T-helper 2 cell (primary cell): ENCODE measurements at places on chromosomes 11 and 22.

- peak; percentile 75 for DNase-seq
Measured at GRCh38 chr11:14380947-14381561, 22.1 kb upstream of the RRAS2 start.

GRCh38 chr11:131687291-131688047 is 317.1 kb downstream of the NTM start:
- no peak for DNase-seq

DNA sequence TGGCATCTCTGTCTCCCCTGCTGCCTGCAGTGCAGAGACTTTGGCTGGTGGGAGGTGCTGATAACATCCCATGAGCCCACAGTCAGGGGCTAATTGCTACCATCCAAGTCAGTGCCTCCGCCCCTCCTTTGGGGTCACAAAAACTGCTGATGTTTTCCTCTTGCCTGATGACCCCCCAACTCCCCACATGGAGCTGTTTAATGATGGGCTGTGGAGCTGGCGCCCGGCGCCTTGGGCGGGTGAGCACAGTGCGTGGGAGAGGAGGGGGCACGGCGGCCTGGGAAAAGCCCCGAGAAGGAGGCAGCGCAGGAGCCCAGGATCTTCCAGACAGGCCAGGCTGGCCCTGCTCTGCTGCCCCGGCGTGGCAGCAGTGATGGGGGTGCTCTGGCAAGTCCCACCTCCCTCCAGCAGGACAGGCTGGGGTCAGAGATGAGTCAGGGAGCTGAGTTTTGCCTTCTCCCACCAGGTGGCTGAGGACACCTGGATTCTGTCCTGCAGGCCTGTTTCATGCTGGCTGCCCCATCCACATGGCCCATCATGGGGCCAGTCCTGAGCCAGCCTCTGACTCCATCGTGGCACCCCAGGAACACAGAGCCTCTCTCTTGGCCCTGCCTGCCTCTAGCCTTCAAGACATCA is 43.8 kb downstream of the NECTIN1 start:
- no peak for DNase-seq

GRCh38 chr11:46452918-46453517 is 61.4 kb upstream of the CHRM4 start:
- DNase-seq: no peak

- no peak for DNase-seq
Measured at GRCh38 chr11:133600786-133601185, 68.5 kb upstream of the OPCML start.

GRCh38 chr11:71086687-71087258 is 165.6 kb downstream of the SHANK2 start:
- DNase-seq: no peak

DNA sequence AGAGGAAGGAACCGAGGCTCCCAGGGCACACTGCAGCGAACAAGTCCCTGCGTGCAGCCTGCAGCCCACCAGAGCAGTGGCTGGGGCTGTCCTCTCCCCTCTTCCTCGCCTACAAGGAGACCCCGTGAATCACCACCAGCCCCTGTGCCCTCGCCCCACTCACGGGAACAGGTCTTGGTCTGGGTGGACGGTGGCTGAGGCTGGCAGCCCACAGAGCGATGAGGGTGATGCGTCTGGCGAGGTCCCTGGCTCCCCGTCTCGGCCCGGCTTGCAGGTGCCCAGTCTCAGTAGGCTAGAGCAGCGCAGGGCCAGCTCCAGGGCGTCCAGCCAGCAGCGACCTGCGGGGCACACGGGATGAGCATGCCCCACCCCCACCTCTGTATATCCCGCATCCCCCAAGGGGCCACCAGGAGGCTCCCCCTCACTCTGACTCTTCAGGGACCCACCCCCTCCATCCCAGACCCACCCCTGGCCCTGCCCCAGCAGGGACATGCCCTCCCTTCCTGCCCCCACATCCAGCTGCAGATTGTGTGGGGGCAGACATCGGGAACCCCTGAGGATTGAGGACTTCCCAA is 50.5 kb upstream of the CARS1 start:
- no peak for DNase-seq

DNA sequence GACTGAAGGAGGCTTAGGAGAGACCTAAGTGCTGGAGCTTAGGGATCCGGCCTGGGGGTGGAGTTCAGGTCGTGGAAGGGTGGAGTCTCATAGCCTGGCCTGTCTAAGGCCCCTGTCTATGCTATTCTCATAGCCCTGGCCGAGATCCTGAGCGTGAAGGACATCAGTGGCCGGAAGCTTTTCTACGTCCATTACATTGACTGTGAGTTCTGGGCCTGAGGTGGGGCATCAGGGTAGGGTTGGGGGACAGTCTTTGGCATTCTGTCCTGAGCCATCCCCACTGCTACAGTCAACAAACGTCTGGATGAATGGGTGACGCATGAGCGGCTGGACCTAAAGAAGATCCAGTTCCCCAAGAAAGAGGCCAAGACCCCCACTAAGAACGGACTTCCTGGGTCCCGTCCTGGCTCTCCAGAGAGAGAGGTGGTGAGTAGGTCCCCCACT is 603 bp downstream of the KAT5 start:
- no peak for DNase-seq

GRCh38 chr11:124834526-124835180 is 30.6 kb upstream of the ROBO3 start:
- DNase-seq: no peak

GRCh38 chr22:43230971-43231723 is 44.2 kb upstream of the TTLL12 start:
- DNase-seq: peak; percentile 53

GRCh38 chr11:67614730-67615714 is 8.3 kb downstream of the NDUFV1 start:
- peak; percentile 76 for DNase-seq

GRCh38 chr22:29524442-29525191 is 28.9 kb downstream of the THOC5 start:
- DNase-seq: peak; percentile 22

DNA sequence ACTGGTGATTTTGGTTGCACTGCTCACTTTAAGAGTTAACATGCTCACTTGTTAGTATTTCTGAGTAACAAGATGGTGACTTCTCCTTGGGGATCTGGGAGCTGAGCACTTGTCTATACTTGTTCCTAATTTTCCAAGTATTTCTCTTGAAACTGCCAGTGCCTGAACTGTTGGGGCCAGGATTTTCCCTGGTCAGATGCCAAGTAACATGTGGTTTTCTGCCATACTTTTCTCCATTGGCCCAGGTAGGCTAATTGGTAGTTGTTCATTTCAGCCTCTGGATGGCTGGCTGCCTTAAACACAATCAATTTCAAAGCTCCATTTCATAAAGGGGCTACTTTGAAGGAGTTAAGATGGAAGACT is 35.0 kb downstream of the RNF141 start:
- DNase-seq: no peak

DNA sequence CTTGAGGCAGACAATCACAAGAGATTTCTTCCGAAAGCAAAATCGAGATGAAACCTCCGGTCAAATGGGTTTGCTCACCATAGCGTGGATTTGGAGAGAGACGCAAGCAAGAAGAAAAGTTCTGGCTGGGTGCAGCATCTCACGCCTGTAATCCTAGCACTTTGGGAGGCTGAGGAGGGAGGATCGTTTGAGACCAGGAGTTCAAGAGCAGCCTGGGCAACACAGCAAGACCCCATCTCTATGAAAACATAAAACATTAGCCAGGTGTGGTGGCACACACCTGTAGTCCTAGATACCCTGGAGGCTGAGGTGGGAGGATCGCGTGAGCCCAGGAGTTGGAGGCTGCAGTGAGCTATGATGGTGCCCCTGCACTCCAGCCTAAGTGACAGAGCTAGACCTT is 24.4 kb downstream of the MN1 start:
- no peak for DNase-seq

- DNase-seq: no peak
Measured at GRCh38 chr11:21944577-21944976, 248.3 kb upstream of the ANO5 start.

GRCh38 chr22:31128156-31128555 is 5.4 kb downstream of the INPP5J start:
- no peak for DNase-seq

DNA sequence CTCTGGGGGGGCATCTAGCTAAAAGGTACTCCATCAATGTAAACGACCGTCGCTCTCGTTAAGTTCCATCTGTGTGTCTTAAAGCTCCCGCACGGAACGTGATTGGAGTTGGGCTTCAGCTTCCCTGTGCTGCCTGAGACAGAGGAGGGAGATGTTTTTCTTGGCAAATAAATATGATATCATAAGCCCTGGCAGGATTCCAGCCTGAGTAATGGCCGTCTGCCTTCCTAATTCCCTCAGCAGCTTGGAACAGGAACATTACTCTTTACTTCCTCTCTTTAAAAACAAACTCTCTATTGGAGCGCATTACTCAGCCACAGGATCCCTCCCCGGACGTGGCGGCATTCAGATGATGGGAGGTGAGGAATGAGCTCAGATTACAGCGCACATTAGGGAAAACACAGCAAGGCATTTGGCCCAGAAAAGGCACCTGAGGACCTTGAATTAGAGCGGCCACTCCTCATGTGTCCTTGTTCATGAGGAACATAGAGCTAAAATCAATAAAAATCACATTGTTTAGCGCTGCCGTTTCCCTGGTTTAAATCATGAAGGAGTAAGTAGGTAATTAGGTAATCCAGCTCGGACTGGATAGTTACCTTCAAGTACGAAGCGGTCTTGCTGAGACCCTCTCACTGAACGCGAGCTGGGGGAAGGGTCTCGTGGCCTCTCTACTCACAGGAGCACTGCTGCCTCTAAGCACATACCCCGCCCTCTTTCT is 230.4 kb downstream of the ST3GAL4 start:
- no peak for DNase-seq

DNA sequence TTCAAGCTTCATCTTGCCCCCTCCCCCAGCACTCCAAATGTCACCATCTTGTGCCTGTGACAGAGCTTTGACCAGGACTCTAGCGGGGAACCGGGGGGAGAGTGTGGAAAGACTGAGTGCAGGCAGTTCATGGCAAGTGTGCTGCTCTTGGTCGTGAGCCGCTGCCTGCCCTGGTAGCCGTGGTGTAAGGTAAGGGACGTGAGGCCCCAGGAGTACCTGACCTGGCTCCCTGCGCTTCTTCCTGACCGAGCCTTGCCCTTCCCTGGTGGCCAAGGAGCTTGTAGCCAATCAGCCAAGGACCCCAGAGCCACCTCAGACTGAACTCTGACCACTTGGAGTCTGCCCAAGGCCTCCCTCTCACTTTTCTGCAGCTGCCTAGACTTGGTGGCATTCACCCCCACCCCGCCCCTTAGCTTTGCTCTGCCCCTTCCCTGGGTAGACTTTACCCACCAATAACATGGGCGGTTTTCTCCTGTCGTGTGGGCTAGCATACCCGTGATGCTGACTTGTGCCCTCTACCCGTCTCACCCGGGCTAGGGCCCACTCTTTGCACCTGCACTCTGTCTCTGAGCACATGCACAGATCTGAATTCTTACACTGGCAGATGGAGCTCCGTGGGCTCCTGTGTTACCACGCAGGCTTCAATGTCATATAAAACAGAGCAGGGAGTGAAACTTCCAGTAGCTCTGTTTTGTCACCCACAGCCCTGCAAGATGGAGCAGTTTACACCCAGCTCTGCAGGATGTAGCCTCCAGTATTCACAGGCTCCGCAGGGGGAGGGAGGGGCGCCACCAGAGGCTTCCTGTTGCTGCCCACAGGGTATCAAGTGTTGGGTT is 1.5 kb downstream of the DGKZ start:
- DNase-seq: no peak

- peak; percentile 61 for DNase-seq
Measured at GRCh38 chr11:128318856-128319474, 268.4 kb downstream of the ETS1 start.

DNA sequence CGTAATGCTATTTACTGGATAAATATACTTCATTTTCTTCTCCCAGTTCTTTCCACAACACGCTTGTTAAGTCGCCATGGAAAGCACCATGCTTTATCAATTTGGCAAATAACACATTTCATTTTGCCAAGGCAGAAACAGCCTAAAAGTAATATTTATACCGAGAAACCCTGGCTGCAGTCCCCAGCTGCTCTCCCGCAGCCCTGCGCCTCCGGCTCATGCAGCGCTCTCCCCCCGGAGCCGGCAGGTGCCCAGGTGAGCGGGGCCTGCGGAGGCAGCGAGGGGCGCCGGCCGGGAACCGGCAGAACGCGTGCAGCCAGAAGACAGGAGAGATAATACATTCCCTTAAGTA is 681 bp upstream of the ARHGEF12 start:
- DNase-seq: no peak

- DNase-seq: no peak
Measured at GRCh38 chr11:46281371-46281831, 3.9 kb downstream of the CREB3L1 start.

DNA sequence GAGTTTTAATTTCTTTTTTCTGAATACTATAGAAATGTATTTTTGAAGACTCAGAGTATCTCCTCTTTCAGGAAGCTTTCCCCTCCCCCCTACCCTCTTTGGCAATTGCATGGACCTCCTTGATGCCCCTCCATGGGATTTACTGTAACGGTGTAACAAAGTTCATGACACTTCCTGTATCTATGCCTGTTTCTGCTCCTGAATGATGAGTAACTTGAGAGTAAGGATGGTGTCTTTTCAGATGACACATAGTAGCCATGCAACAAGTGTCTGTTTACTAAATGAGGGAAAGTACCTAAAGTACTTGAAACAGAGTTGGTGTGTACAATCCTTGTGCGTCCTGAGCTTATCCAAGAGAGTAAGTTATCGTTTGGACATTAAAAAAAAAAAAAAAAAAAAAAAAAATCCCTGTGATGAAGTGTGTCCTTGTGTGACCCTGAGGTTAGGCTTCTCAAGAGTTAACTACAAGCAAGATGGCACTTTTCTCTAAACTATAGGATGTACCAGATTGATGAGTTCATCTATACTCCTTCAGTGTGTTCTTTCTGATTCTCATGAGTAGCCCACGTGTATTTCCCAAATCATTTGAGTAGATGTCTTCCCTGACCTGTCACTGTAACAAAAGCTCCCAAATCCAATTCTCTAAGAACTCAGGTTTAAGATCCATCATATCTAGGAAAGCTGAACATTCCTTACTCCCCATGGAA is 7.4 kb downstream of the ETS1 start:
- DNase-seq: no peak

- no peak for DNase-seq
Measured at GRCh38 chr11:76609736-76610370, 60.7 kb downstream of the LRRC32 start.

- no peak for DNase-seq
Measured at GRCh38 chr11:10139656-10140055, 154.4 kb downstream of the SBF2 start.

- DNase-seq: no peak
Measured at GRCh38 chr11:119918347-119918746, 189.3 kb upstream of the NECTIN1 start.

GRCh38 chr22:43740587-43741270 is 71.4 kb downstream of the EFCAB6 start:
- DNase-seq: no peak

DNA sequence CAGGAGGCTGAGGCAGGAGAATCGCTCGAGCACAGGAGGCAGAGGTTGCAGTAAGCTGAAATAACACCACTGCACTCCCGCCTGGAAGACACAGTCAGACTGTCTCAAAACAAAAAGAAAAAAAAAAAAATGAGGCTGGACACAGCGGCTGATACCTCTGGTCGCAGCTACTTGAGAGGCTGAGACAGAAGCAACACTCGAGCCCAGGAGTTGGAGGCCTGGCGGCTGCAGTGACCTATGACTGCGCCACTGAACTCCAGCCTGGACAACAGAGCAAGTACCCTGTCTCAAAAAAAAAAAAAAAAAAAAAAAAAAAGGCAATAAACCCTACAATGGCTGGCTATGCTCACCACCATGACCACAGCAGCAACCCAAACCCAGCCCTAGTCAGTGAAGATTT is 11.0 kb downstream of the NAP1L4 start:
- no peak for DNase-seq

- no peak for DNase-seq
Measured at GRCh38 chr11:67691149-67691548, 16.7 kb upstream of the ALDH3B2 start.

- DNase-seq: no peak
Measured at GRCh38 chr11:88414981-88415413, 77.5 kb upstream of the CTSC start.
